ENCODE measurements at places on chromosomes 4 and X. TPM values are rescaled to one million over a fixed set of nuclear protein-coding genes. Genes with fewer than 3 reads are reported as not detected.

The SMPX gene
- total RNA-seq: 403 TPM

The SMIM10 gene
- 6.8 TPM for total RNA-seq

DNA sequence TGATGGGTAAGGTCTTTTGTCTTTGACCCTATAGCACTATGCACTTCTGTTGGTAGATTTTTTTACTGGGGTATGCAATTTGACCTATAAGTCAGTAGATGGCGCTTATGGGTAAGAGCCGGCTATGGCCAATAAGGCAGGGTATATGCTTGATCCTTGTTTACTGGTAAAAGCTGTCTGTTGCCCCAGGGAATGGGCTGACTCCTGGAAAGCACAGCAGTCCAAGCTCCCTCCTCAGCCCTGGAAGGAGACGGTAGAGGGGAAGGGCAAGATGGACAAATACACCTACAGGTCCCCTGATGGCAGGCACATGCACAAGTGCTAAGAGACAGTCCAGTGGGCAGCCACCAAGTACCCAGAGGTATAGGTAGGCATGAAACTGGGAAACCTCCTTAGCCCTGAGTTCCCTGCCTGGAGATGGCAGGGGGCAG, 63.7 kb downstream of the ADAMTS3 start:
- no peak for DNase-seq

GRCh38 chr4:38605181-38605752, 58.7 kb upstream of the KLF3 start:
- DNase-seq: no peak

GRCh38 chrX:119729408-119730201, 28.8 kb upstream of the SOWAHD start:
- DNase-seq: peak; percentile 72

GRCh38 chr4:156439576-156440200, 486.0 kb upstream of the CTSO start:
- DNase-seq: no peak

- no peak for DNase-seq
These were observed 40.9 kb upstream of the ESX1 start for GRCh38 chrX:104295636-104296035.

DNA sequence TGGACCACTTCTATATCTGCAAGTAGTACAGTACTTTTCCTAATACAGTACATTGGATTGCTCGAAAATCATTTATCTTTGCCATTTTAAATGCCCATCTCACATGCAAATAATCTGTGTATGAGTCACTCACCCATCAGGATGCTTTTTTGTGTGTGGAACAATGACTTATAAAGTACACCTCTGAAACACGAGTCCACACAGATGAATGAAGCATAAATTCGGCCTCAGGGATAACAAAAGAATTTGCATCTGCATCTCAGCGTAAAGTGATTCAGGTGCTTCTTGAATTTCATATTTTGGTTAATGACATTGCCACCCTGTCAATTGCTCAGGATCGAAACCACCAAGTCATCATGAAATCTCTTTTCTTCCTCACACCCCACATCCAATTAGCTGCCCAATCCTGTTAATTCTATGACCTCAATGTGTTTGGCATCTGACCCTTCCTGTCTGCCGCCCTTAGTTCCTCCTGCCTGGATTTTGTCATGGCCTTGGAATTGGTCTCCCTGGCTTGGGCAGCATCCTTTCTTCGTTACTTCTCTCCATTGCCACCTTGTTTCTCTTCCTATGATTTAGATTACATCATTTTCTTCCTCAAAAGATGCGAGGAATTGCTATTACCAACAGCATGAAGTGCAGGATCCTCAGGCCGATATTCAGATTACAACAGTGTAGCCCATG, 161.6 kb upstream of the MID1 start:
- no peak for DNase-seq

The FTHL17 gene
- total RNA-seq: not detected

Data from right atrium auricular region (tissue), 2 donors.